Mucosa of gallbladder (tissue), 1 donor: ENCODE measurements at places on chromosomes 3 and 15.

- DNase-seq: no peak
Observed at GRCh38 chr15:101573951-101574350, 78.2 kb downstream of the TM2D3 start.

DNA sequence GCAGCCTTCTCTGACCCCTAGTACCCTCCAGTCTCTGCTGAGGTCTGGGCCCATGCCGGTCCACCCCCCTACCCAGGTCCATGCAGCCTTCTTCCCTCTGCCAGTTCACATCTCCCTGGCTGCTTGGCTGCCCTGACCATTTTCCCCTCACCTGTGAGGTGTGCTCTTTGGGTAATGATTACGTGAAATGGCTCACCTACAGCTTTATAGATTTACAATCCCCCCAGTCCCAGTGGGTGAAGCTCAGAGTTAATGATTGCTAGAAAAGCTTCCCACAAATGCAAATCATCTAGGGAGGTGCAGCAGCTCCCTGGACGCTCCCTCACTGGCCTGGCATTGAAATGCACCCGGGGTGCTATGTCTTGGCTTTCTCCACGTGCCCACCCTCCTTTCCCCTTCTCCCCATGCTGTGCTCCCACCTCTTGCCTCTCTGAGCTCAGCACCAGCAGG is 18.7 kb downstream of the PAQR5 start:
- DNase-seq: no peak

GRCh38 chr15:59115047-59115446 is 10.1 kb downstream of the CCNB2 start:
- DNase-seq: no peak

DNA sequence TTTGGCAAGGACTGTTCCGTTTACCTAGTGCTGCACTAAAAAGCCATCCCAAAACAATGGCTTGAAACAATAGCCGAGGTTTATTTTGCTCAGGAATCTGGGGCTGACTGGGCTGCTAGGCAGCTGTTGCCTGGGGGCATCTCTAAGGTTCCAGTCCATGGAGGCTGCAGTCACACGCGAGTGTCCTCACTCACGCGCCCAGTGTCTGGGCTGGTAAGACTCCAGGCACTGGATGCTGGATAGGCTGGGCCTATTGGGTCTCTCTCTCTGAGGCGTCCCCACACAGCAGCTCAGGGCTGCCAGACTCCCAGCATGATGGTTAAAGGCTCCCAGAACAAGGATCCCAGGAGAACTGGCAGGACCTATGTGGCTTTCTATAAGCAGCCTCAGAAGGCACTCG is 34.2 kb downstream of the ALS2CL start:
- DNase-seq: no peak

DNA sequence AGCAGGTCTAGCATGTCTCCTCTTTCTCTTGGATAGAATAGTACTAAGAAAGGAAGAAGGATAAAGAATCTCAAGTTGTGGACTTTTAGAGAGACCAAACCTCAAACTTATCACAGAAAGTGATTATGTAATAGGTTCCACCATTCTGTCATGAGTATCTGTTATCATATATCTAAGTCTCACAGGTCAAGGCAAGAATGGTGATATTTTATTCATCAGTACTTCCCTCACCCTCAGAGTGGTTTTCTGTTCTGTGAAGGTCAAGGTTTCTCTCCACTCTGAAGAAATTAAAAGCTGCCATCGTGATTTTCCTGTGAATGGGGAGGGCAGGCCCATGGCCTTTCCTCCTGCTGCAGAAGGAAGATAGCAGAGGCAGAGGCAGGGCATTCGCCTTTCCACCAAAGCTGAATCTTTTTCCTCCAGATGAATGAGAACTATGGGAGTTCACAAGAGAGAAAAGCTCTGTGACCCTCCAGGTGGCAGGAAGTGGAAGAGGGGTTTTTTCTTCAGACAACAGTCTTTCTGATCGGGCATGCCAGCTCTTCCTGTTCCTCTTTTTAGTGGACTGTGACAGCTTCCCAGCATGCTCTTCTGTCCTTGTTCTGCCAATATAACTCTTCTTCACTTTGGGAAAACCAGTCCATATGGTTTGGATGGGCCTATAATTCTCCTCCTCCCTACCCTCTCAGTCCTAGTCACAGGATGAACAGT is 37.1 kb upstream of the CCK start:
- DNase-seq: no peak

GRCh38 chr3:197371591-197372046 is 73.2 kb upstream of the DLG1 start:
- DNase-seq: no peak

DNA sequence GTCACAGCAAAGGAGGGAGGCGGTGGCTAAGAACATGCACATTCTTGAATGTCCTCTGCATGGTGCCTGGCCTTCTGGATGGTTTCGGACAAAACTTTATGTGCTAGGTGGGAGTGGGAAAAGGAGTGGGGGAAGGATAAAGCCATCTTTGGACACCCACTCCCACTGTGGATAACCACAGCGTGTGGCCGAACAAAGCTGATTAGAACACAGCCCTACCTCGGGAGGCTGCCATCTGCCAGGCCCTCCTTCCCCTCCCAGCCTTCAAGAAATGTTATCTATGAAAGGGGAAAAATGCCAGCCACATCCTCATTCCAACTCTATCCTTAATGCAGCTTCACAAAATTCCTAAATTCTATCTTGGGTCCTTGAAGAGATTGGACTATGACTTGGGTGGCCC is 18.8 kb downstream of the AMOTL2 start:
- no peak for DNase-seq

DNA sequence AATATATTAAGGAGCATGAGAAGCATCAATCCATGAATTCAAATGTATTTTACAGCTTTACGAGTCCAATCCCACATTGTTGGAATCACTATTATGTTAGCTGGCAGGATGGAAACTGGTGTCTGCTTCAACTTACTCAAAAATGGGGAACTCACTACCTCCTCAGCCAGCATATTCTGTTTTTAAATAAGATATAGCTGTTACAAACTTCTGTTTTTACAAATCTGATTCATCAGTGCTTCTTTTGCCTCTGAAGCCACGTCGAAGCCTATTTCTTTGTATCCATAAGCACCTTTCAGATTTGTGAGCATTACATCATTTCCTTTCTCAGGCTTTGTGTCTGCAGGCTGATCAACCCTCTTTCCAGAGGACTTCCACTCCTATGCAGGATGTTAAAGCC is 105.9 kb downstream of the TPRG1 start:
- DNase-seq: no peak

DNA sequence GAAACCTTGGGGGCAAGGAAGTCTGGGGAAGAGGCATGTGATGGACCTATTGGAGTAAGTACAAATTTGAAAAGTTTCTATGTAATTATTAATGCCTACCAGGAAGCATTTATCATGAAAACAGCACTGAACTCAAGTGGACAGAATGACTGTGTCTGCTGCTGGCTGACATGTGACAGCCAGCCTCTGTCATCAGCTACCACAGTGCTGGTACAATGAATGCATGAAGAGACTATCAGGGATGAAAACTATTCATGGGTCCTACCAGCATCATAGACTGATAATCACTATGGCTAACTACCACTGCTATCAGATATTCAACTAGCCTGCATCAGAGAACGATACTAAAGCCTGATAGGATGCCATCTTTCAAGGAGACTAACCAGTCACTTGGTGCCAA is 193.5 kb downstream of the RAP2B start:
- no peak for DNase-seq

- DNase-seq: no peak
Observed at GRCh38 chr15:65342493-65342892, 35.3 kb downstream of the IGDCC3 start.

- DNase-seq: no peak
Observed at GRCh38 chr3:37130984-37131859, 43.2 kb downstream of the LRRFIP2 start.

DNA sequence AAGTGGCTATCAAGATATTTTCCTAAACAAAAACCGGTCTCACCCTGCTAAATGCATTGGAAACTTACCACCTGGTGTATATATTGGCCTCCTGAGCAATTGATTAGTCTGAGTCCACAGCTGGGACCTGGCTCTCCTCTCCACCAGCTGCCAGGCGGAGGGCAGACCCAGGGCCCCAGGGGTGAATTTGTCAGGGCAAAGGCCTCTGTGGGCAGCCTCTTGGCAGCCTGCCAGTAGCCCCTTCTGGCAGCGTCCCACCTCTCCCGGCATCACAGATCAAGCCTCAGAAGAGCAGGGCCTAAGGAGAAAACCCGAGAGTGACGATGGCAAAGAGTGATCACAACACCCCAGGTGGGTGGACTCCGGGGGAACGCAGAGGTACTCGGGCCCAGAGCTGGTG is 43.0 kb upstream of the IDH2 start:
- DNase-seq: no peak

DNA sequence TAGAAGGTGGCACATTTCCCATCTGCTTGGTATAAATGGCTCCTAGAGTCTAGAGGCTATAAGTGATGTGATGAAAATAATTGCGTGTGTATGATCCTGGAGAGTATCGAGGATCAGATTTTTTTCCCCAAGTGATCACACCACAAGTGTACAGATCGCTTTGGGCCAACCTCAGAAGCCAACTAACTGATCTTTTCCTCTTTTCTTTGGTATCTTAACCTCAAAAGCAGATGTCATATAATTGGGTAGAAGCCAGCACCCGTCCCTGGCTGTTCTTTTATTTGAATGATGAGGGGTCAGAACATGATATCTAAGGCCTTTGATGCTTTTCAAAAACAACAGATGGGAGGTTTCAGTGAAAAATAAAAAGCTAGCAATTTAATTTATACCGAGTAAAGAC is 3.3 kb downstream of the P2RY14 start:
- no peak for DNase-seq

- no peak for DNase-seq
Observed at GRCh38 chr3:12372741-12373280, 83.9 kb downstream of the PPARG start.

DNA sequence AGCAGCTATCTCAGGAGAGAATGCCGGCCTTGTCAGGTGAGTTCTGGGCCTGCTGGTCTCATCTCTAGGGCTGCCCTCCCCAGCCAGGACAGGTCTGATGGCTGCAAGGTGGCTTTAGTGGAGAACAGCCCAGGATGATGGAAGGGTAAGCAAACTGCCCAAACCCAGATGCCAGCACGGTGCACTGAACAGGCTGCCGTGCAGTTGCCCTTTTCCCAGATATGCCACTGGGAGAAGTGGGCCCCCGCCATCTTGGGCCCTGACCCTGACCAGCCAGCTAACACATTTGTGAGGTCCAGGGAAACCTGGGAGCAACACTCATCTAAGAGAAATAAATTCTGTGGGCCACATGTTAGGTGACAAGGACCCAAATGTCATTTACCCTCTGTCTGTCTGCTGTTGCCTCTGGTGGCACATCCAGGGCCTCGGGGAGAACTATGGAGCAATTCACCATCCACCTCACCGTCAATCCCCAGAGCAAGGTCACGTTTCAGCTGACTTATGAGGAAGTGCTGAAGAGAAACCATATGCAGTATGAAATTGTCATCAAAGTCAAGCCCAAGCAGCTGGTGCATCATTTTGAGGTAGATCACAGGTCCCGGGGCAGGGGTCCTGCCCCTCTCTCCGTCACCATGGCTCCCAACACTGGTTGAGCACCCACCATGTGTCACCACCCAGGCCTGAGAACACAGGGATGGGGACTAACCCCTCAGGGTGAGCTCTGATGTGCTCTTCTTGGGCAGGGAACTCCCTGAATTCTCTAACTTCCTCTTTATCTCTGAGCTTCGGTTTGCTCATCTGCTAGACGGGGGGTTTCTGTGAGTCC is 1.8 kb downstream of the ITIH1 start:
- DNase-seq: no peak

DNA sequence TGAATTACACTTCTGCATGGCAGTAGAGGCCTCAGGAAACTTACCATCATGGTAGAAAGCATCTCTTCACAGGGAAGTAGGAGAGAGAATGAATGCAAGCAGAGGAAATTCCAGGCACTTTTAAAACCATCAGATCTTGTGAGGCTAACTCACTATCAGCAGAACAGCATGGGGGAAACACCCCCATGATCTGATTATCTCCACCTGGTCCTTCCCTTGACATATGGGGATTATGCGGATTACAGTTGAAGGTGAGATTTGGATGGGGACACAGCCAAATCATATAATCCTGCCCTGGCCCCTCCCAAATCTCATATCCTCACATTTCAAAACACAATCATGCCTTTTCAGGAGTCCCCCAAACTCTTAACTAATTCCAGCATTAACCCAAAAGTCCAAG is 691.1 kb downstream of the SI start:
- no peak for DNase-seq

DNA sequence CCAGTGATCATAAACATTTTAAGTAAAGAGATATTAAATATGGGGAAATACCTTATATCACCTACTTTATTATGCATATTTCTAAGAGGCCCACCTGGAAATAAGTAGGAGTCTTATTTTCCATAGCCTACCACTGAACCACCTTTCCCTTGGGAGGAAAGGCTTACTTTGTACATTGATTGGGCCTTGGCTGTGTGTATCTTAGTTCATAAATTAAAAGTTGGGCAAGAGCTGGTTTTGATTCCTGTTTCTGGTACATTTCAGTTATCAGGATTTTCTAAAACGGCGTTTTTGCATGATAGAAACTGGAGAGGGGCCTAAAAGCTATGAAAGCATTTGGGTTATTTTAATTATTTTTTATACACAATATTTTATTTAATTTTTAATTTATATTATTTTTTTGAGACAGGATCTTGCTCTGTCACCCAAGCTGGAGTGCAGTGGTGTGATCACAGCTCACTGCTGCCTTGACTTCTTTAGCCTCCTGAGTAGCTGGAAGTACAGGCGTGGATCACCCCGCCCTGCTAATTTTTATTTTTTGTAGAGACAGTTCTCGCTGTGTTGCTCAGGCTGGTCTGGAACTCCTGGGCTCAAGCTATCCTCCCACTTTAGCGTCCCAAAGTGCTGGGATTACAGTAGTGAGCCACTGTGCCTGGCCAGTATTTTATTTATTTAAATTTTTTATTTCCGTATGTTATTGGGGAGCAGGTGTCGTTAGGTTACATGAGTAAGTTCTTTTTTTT is 2.6 kb downstream of the GMPS start:
- DNase-seq: no peak

DNA sequence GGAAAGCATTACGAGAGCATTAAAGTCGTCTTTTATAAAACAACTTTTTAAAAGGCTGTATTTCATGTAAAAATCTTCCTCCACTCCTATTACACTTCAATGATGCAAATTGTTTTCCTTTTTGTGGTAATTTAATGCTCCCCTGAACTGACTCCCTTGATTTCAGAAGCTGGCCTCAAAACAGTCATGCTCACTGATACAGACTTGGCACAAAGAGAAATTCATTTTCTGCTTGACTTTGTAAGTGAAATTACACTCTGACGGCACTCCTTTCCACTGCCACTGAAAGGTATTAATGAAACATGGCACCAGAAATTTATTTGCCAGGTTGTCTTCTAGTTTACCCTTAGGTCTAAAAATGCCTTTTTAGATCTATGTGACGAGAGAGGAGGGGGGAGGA is 215.5 kb downstream of the LRRC3B start:
- no peak for DNase-seq

DNA sequence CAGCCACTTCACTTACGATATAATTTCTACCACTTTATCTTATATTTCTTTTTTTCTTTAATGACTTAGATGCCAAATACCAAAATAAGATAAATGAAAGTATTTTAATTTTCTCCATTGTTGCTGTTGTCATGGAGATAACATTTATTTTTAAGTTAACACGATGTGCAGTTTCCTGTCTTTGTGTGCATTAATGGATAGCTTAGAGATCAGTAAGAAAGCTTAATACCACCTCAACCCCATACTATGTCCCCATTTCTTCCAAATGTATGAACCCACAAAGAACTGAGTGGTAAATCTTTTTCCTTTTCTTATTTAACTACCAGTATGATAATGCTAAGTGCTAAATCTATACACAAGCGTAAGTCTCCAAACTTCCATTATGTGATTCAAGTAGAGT is 17.1 kb downstream of the PCNP start:
- no peak for DNase-seq

- no peak for DNase-seq
Observed at GRCh38 chr3:169562988-169563774, 100.3 kb downstream of the MECOM start.
